ENCODE measurements at places on chromosomes 4 and X.

GRCh38 chr4:163527172-163527571 is 32.7 kb downstream of the TMA16 start:
- DNase-seq = no peak

GRCh38 chr4:151215295-151215694 is 61.7 kb upstream of the PRSS48 start:
- DNase-seq = no peak

DNA sequence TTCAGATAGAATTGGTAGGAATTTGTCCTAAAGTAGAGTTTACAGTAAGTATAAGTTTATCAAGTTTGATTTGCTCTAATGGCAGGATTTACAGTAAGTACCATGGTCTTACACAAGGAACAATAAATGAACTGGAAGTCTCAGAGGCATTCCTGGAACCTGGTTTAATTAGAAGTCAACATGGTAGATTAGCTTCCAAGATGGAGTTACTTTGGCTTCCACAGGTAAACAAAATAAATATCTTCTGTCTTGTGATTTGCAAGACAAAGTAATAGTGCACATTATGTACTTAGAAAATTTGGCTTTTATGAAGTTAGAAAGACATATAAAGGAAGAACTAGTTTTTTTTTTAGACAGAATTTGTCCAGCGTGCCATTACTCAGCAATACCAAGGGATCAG is 190.7 kb downstream of the GLUD2 start:
- no peak for DNase-seq

- no peak for DNase-seq
These were observed at the start of gene FAM13A for GRCh38 chr4:89056953-89057398. FAM13A (minus strand) TSS chr4:89057185; CDS start chr4:89056964, 221 bp downstream.

All from dorsolateral prefrontal cortex (tissue), 122 donors.